HFFc6 (cell line): ENCODE measurements at places on chromosomes 12 and 14. TPM values are rescaled to one million over a fixed set of nuclear protein-coding genes. Genes with fewer than 3 reads are reported as not detected.

- no peak overlapping the region for H3K27ac ChIP-seq
- H3K36me3 ChIP-seq, result no peaks in the 10 kb centered on the region
- H3K4me1 ChIP-seq, result no peaks in the 10 kb centered on the region
- no peak for DNase-seq
- H3K27me3 ChIP-seq, result no peaks in the 10 kb centered on the region; the same call in 1 of the 2 replicates
- no peak overlapping the region for H3K4me3 ChIP-seq
Observed at GRCh38 chr14:69838881-69839416, 40.3 kb upstream of the SMOC1 start.

- no peak overlapping the region for H3K4me3 ChIP-seq
- DNase-seq, result peak; percentile 52
- no peaks in the 10 kb centered on the region for H3K36me3 ChIP-seq
Observed at GRCh38 chr12:24991209-24992049, 42.5 kb upstream of the BCAT1 start.

DNA sequence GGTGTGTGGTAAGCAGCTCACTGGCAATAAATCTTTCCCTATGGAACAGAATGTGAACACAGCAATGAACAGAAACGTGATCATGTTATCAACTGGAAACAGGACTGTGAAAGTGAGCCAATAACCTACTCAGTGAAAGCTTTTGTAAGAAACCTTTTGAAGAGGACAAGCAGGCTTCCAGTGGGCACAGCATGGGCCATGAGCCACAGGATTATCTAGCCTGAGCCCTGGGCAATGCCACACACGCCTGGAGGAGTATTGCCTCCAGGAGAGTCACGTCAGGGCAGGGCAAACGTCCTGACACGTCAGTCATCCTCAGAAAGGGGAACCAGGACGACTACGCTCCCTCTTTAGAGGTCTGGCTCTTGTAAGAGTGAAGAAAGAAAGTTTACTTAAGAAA is 32.3 kb downstream of the NRDE2 start:
- H3K36me3 ChIP-seq, result peaks cover 5% of the 10 kb centered on the region; the same call in 1 of the 2 replicates
- no peaks in the 10 kb centered on the region for H3K27me3 ChIP-seq
- DNase-seq, result no peak
- H3K4me1 ChIP-seq, result peaks cover 19% of the 10 kb centered on the region
- H3K4me3 ChIP-seq, result no peak overlapping the region

DNA sequence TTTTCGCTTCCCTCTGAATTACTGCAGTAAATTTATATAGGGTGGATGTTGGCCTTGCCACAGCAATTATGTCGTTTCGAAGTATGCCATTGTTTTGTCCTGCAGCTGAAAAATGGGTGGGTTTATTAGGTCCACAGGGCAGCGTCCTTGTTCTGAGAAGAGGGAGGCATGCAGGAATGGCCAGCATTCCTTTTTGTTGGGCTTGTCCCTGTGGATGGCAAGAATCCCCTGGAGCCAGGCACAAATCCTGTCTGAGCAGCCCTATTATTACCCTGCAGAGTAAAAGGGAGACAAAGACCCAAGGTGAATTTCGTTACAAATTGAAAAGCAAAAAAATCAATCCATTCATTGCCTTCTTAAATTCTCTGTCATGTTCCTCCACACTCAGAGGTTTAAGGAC is 88.1 kb downstream of the CHST11 start:
- peaks cover 7% of the 10 kb centered on the region for H3K27me3 ChIP-seq
- H3K4me3 ChIP-seq, result no peak overlapping the region
- H3K36me3 ChIP-seq, result no peaks in the 10 kb centered on the region
- H3K27ac ChIP-seq, result no peak overlapping the region

DNA sequence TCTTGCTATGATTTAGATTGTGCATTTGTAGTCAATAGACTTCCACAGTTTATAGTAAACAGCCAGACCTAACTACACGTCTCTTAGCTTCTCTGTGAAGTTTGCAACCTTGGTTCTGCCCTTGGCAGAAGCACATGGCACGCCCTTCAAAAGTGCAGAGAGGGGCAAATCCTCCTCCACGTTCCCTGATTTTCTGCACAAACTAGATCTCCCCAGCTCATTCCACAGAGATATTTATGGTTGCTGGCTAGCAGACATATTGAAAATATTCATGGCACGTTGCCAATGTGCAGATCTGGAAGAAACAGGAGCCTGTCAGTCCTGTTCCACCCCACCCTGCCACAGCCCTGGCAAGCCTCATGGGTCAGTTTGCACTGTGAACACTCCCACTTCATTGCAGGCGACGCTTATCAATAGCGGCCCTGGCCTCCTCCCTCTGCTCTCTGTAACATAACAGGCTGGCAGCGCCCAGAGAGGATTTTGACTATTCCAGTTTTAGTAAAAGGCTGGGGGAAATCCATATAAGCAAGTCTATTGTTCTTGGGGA is 6.5 kb upstream of the LGALS3 start:
- no peaks in the 10 kb centered on the region for H3K36me3 ChIP-seq
- H3K4me3 ChIP-seq, result peak overlapping the region; percentile 18; the same call in 1 of the 2 replicates
- peak overlapping the region; percentile 80 for H3K27ac ChIP-seq
- no peak for DNase-seq
- H3K27me3 ChIP-seq, result peaks cover 7% of the 10 kb centered on the region
- peaks cover 47% of the 10 kb centered on the region for H3K4me1 ChIP-seq

GRCh38 chr12:21769307-21769706 is 5.2 kb downstream of the KCNJ8 start:
- peaks cover 2% of the 10 kb centered on the region; the same call in 1 of the 2 replicates for H3K27me3 ChIP-seq
- DNase-seq, result no peak
- peaks cover 44% of the 10 kb centered on the region; the same call in 1 of the 2 replicates for H3K4me1 ChIP-seq
- H3K36me3 ChIP-seq, result peaks cover 26% of the 10 kb centered on the region; the same call in 1 of the 2 replicates

The GLS2 gene
- total RNA-seq, result not detected in 3 replicates

DNA sequence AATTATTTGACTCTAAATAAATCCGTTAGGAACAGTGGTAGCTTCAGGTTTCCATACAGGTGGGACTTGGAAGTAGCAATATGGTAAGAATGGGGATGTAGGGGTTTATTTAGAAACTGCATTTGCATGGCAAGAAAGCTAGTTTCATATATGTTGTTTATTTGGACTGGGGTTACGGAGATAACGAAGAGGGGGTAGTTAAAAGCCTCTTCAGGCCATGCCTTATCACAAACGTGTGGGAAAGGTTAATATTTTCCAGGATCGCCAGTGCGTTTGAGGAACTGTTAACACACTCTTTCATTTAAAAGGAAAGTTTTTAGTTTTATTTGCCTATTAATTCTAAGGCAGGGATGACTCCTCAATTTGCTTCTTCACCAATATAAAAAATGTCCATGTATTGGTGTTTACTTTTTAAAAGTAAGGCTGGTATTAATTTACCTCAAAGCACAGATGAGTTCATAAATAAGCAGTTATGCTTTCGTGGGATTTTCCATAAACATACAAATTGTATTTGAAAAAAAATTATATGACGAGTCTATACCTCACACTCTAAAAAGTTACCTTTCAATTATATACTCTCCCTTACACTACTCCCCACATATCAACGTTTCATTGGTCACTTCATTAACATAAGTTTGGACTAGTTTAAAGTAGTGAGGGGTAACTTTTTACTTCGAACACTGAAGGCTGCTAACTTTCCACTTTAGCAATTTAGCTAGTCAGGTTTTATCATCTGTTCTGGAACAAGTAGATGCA is 814 bp downstream of the RAB2B start:
- H3K27ac ChIP-seq, result peak overlapping the region; percentile 97
- H3K4me1 ChIP-seq, result peaks cover 13% of the 10 kb centered on the region
- H3K36me3 ChIP-seq, result peaks cover 19% of the 10 kb centered on the region
- H3K27me3 ChIP-seq, result no peaks in the 10 kb centered on the region
- H3K4me3 ChIP-seq, result peak overlapping the region; percentile 96
- DNase-seq, result no peak

DNA sequence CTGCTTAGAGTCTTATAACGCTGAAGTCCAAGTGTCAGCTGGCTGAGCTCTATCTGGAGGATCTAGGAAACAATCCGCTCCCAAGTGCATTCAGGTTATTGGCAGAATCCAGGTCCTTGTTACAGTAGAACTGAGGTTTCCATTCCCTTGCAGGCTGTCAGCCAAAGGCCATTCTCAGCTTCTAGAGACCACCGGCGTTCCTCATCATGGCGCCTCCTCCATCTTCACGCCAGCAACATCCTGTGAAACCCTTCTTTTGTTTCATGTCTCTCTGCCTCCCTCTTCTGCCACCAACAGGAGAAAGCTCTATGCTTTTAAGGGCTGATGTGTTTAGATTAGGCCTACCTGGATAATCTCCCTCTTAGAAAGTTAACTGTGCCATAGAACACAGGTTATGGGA is 133.0 kb upstream of the RASSF8 start:
- no peak for DNase-seq
- H3K4me1 ChIP-seq, result peaks cover 31% of the 10 kb centered on the region
- no peaks in the 10 kb centered on the region for H3K36me3 ChIP-seq
- no peak overlapping the region for H3K4me3 ChIP-seq
- no peaks in the 10 kb centered on the region; the same call in 1 of the 2 replicates for H3K27me3 ChIP-seq
- no peak overlapping the region for H3K27ac ChIP-seq

- H3K36me3 ChIP-seq, result peaks cover 6% of the 10 kb centered on the region; the same call in 1 of the 2 replicates
- H3K27me3 ChIP-seq, result no peaks in the 10 kb centered on the region; the same call in 1 of the 2 replicates
- no peak for DNase-seq
- no peaks in the 10 kb centered on the region for H3K4me1 ChIP-seq
- H3K27ac ChIP-seq, result no peak overlapping the region; the same call in 1 of the 2 replicates
Observed at GRCh38 chr12:106446419-106447092, 89.0 kb downstream of the POLR3B start.

DNA sequence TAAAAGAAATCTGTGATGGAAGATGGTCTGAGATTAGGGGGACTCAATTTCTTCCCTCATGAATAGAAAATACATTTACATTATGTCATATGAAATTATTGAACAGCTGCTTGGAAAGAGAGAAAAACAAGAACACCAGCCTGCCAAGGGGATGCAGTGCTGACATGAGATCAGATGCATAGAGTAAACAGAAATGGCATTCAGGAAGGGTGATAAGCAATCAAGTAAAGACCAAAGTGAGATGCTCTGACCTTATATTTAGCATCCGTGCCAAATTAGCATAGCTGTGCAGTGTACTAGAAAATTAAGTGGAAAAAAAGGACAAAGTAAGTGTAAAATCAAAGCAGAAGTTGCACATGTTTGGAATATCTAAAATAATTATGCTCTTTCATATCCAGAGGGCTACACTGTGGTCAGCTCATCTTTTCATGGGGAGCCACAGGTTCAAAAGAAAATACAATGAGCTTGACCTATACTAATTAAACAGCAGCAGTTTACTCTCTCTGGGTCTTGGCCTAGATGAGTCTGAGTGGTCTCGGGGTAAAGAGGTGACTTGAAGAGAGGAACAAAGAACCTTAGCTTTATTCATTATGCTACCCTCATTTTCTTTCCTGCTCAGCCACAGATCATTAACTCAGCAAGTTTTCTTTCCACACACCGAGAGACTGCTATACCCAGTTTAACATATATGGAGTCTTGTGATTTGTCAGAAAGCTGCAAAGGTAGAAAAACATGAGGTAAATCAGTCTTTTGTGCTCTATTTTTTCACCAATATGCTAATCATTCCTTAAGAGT is 359.4 kb upstream of the FOXG1 start:
- no peak for DNase-seq
- no peaks in the 10 kb centered on the region for H3K4me1 ChIP-seq
- H3K4me3 ChIP-seq, result no peak overlapping the region
- H3K27me3 ChIP-seq, result no peaks in the 10 kb centered on the region

DNA sequence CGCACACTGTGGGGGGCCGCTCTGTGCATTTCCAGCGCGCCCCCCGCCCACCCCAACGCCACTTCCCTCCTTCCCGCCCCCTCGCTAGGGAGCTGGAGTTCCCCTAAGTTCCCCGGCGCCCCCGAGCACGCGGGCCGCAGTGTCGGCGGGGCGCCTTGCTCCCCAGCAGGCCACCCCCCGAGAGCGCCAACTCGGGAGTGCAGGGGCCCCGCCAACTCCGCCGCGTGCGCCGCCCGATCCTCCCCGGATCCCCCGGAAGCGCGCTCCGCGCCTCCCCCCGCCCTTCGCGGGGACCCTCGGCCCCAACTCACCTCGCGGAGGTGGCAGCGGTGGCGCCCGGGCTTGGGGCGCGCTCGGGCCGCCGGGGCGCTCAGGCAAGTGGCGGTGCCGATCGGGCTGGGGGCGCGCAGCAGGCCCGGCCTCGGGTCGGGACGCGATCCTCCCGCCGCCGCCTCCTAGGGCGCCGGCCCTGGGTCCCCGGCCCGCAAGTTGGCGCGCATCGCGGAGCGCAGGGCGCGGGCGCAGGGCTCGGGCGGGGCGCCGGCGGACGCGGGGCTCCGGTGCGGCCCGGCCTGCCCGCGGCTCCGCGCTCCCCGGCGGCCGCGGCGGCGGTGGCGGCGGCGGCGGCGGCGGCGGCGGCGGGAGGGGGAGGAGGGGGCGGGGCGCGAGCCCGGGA is at the start of gene NCOR2:
Gene NCOR2 (minus strand): TSS at position 616 of the 676 bp plus-strand sequence. CDS start 72,361 bp downstream, outside the sequence.
- peaks cover 24% of the 10 kb centered on the region for H3K4me1 ChIP-seq
- no peaks in the 10 kb centered on the region for H3K36me3 ChIP-seq
- H3K4me3 ChIP-seq, result peak within 1 kb of the TSS; percentile 90
- no peak for DNase-seq

- no peak overlapping the region for H3K4me3 ChIP-seq
- H3K27ac ChIP-seq, result no peak overlapping the region
- no peak for DNase-seq
- H3K36me3 ChIP-seq, result no peaks in the 10 kb centered on the region
Observed at GRCh38 chr14:40197344-40197743, 765.1 kb upstream of the FBXO33 start.

The KIF5A gene
- total RNA-seq, result 1.0 to 1.7 TPM (median 1.2 TPM) in 3 replicates

The SERPINA5 gene
- not detected in 3 replicates for total RNA-seq

DNA sequence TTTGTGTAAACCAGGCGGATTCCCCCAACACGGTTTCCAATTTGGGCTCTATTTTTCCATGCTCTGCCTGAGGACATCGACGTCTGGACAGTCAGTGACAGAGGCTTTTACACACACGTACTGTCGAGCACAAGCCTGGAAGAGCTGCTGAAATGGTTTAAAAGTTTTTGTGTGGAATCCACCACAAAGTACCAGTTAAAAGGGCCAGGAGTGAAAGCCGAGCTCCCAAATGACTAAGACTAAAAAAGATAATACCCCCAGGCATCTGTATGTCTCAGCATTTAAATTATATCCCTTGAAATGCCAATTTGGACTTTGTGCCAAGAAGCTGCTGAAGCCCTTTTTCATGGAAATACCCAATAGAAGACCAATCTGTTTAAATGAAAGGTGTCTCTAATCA is 173.2 kb downstream of the EGLN3 start:
- DNase-seq, result peak; percentile 49
- H3K36me3 ChIP-seq, result no peaks in the 10 kb centered on the region
- 0 out of 2 replicates have a peak, but pooled peaks cover 2% of the 10 kb centered on the region for H3K27me3 ChIP-seq
- H3K4me3 ChIP-seq, result no peak overlapping the region
- no peak overlapping the region for H3K27ac ChIP-seq

DNA sequence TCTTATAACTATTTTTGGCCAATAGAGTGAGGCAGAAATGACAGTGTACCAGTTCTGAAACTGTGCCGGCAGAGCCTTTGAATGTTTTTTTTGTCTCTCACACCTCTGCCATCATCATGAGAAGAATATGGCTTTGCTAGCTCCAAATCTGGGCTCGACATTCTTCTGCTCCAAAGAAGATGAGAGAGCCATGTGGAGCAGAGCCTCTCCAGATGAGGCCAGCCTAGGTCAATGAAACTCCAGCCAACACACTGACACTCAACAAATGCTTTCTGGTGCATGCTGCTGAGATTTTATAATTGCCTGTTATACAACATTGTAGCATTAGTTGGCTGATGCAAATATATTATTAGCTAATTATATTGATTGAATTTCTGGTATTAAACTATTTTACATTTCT is 154.7 kb downstream of the SLC38A4 start:
- peaks cover 54% of the 10 kb centered on the region for H3K4me1 ChIP-seq
- H3K27ac ChIP-seq, result no peak overlapping the region
- no peak for DNase-seq
- peaks cover 26% of the 10 kb centered on the region for H3K36me3 ChIP-seq

GRCh38 chr14:54329082-54329695 is 67.6 kb upstream of the CDKN3 start:
- no peak overlapping the region for H3K27ac ChIP-seq
- peak; percentile 53 for DNase-seq
- no peak overlapping the region for H3K4me3 ChIP-seq
- peaks cover 11% of the 10 kb centered on the region for H3K27me3 ChIP-seq
- no peaks in the 10 kb centered on the region for H3K36me3 ChIP-seq

The PZP gene
- not detected in 3 replicates for total RNA-seq

The LMNTD1 gene
- 0.38 to 0.94 TPM (median 0.81 TPM) in 3 replicates for total RNA-seq
